ENCODE measurements at places on chromosomes 13 and 19. TPM values are rescaled to one million over a fixed set of nuclear protein-coding genes. Genes with fewer than 3 reads are reported as not detected.

NLRP5 gene
- not detected for total RNA-seq

IGFL2 gene
- total RNA-seq = 0.09 TPM

TLE6 gene
- 0.53 TPM for total RNA-seq

SLC46A3 gene
- total RNA-seq = 1.4 TPM

ZNF439 gene
- 5.1 TPM for total RNA-seq

NLRP9 gene
- total RNA-seq = not detected

TMEM255B gene
- total RNA-seq = 1.9 TPM

COX7A1 gene
- total RNA-seq = 185 TPM

KLK14 gene
- not detected for total RNA-seq

PIAS4 gene
- 18.1 TPM for total RNA-seq

GAPDHS gene
- not detected for total RNA-seq

MAMSTR gene
- 29.2 TPM for total RNA-seq

TMEM147 gene
- total RNA-seq = 51.4 TPM

FXYD5 gene
- total RNA-seq = 13.3 TPM

SMIM7 gene
- 70.1 TPM for total RNA-seq

CATSPERD gene
- not detected for total RNA-seq

TEX26 gene
- 0.09 TPM for total RNA-seq

ZNF497 gene
- total RNA-seq = 2.2 TPM

C1QTNF9 gene
- total RNA-seq = 3.5 TPM

COMP gene
- total RNA-seq = 13.8 TPM

GRK1 gene
- total RNA-seq = 0.22 TPM

ZNF667 gene
- total RNA-seq = 8.1 TPM

FCER2 gene
- total RNA-seq = 0.44 TPM

NUP58 gene
- 45.0 TPM for total RNA-seq

DPF1 gene
- 2.0 TPM for total RNA-seq

Data from muscle of leg (tissue), 16 donors.